ENCODE measurements at places on chromosomes 7 and 10.

GRCh38 chr7:101555269-101555920, 73.7 kb downstream of the MYL10 start:
- DNase-seq, result no peak

- no peak for DNase-seq
Observed at GRCh38 chr10:36608866-36609265, 516.5 kb upstream of the ANKRD30A start.

DNA sequence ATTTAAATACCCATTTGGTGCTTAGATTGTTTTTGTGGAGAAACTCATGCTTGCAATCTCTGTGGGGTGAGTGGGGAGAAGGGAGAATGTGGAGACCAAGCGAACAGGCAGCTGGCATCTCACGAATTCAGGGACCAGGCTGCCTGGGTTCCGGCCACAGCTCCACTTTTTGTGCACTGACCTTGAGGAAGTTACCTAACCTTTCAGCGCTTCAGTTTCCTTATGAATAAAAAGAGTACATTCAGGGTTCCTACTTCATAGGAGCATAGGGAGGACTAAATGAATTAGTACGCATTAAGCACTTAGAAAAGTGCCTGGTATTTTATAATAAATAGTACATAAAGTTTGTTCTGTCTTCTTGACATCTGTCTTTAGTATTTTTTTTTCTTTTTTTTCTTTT, 72.5 kb downstream of the PRTFDC1 start:
- DNase-seq, result no peak

DNA sequence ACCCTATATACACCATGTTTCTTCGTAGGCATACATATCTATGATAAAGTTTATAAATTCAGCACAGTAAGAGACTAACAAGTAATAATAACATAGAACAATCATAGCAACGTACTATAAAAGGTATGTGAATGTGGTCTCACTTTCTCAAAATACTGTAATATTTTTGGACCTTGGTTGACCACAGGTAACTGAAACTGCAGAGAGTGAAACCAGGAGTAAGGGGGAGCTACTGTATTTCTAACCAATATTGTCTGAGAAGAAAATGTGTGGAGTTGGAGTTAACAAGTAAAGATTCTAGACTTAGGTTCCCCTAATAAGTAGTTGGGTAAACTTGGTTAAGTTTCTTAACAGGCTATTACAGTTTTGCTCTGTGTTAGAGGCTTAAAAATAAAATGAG, 72.1 kb downstream of the GNAI1 start:
- no peak for DNase-seq

- DNase-seq, result no peak
Observed at GRCh38 chr7:154412105-154412504, 359.9 kb downstream of the DPP6 start.

DNA sequence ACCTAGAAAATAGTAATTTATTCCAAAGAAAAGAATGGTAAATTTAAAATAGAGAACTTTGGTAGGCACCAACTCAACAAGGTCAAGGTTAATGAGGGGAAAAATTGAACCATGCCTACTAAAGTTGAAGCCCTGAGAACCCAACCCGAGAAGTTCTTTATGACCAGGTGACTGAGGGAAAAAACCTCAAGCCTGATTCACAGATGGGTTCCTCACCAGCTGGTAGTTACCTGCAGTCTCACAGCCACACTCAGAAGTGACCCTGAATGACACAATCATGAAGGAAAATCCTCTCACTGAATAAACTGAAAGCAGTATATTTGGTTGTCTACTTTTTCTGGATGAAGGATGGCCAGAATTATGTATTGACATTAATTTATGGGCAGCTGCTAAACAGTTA, 7.0 kb downstream of the C10orf67 start:
- DNase-seq, result no peak

DNA sequence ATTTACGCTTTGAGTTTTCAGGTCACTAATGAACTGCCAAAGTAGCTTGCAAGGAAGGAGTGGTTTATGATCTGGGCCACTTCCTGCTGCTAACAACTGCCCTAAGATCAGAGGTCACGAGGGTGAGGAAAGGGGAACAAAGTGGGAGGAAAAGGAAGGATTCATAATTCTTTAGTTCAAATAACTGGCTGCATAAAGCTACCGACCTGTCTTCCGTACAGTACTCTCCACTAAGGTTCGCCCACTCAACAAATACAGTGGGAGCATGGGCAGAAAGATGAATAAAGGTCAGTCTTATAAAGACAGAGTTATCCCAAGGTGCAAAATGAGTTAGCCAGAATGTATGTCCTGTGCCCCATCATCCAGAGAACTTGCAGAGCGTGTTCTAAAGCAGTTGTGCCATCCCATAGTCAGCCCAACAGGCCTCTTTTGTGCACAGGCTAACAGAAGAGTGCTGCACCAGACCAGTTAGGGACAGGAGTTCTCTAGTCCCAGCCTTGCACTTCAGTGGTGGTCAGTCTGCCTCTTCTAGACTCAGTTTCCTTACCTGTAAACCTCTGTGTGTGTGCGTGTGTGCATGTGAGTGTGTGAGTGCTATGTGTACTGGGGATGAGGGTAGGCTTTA, 65.9 kb downstream of the CREB3L2 start:
- no peak for DNase-seq

GRCh38 chr10:77077316-77077945, 560.2 kb downstream of the KCNMA1 start:
- no peak for DNase-seq

DNA sequence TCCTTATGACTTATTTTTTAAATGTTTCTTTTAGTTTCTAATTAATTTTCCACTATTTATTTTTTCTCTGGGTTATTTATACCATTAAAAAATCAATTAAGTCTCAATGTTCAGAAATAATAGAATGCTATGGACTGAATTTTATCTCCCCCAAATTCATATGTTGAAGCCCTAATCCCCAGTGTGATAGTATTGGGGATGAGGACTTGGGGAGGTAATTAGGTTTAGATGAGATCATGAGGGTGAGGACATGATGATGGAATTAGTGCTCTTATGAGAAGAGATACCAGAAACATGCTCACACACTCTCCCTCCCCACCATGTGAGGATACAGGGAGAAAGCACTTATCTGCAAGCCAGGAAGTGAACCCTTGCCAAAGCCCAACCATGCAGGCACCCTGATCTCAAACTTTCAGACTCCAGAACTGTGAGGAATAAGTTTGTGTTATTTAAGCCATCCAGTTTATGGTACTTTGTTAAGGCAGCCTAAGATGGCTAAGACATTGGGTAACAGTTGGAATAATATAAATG, 202.6 kb downstream of the MDFIC start:
- DNase-seq, result no peak

DNA sequence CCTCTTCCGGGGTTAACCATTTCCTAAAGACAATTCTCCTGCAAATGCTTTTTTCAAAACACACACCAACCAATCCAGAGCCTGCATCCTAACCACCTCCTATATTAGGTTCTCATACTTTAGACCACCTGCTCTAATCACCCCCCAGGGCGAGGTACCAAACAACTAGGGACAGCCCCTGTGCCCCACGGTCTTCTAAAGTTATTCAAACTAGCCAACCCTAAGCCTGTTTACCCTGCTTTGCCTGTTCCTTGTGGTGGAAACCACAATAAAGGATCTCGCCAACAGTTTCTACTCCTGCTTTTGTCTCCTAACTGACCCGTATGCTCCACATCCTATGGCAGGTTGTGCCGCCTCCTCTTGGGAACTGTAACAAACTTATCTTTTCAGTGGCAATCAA, 21.1 kb downstream of the SP4 start:
- no peak for DNase-seq

- no peak for DNase-seq
Observed at GRCh38 chr10:84097787-84098353, 41.4 kb upstream of the GHITM start.

DNA sequence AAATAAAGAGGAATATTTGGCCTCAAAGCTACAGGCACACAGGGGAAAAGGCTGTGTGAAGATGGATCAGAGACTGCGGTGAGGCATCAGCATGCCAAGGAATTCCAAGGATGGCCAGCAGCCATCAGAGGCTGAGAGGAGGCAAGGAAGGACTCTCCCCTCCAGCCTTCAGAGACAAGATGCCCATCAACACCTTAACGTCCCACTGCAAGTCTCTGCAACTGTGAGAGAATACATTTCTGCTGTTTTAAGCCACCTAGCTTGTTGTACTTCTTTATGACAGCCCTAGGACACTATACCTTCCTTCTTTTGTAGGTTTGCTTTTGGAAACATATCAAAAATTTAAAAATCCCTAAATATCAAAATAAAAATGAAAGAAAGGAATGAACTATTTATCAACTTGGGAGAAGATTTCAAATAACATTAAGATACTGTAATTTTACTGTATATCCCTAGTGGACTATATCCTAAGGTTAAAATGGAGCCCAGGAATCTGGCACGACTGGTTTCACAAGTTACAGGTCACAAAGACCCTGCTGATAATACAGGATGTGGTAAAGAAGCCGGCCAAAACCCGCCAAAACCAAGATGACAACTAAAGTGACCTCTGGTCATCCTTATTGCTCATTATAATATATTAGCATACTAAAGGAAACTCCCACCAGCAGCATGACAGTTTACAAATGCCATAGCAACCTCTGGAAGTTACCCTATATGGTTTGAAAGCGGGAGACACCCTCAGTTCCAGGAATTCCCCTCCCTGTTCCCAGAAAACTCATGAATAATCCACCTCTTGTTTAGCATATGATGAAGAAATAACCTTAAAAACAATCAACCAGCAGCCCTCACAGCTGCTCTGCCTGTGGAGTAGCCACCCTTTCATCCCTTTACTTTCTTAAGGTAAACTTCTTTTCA, 185.2 kb downstream of the AVL9 start:
- DNase-seq, result no peak

DNA sequence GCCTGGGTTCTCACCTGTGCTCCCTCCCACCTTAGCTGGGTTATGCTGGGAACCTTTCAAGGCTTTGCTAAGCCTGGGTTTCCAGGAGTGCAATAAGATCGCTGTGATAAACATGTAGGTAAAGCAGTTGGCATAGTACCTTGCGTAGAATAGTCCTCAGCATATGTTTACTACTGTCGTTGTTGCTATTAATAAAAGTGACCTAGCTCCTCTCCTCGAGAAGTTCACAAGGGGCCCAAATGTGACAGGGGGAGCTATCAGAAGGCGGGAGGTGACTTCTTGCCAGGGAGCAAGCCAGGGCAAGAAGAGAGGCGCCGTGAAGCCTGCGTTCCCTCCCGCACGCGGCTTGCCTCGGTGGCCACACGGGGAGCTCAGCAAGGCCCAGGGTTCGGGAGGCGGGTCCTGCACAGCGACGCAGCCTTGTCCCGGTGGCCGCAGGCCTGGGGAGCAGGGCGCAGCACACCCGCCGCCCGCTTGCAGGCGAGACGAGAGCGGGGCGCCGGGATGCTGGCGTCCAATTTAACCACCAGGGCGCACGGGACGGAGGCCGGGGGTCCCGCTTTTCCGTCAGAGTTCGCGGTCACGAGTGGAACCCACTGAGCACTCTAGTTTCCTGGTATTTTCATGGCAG, 106.2 kb downstream of the SNX10 start:
- no peak for DNase-seq

DNA sequence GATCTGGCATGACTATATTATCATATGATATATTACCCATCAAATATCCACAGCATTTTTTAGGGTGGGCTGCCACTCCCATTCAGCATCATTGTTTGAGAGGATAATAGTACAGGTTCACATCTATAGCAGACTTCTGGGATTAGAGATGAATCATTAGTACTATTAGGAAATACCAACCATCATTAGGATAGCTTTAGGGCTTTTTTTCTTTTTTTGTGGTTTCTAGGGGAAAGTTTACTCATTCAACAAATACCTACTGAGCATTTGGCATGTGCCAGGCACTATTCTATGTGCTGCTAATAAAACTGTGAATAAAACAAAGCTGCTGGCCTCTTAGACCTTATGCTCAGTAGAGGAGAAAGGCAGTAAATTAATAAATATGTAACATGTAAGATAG, 40.6 kb downstream of the NHLRC2 start:
- DNase-seq, result no peak

- DNase-seq, result no peak
Observed at GRCh38 chr10:95987685-95988426, 55.5 kb upstream of the CCNJ start.

DNA sequence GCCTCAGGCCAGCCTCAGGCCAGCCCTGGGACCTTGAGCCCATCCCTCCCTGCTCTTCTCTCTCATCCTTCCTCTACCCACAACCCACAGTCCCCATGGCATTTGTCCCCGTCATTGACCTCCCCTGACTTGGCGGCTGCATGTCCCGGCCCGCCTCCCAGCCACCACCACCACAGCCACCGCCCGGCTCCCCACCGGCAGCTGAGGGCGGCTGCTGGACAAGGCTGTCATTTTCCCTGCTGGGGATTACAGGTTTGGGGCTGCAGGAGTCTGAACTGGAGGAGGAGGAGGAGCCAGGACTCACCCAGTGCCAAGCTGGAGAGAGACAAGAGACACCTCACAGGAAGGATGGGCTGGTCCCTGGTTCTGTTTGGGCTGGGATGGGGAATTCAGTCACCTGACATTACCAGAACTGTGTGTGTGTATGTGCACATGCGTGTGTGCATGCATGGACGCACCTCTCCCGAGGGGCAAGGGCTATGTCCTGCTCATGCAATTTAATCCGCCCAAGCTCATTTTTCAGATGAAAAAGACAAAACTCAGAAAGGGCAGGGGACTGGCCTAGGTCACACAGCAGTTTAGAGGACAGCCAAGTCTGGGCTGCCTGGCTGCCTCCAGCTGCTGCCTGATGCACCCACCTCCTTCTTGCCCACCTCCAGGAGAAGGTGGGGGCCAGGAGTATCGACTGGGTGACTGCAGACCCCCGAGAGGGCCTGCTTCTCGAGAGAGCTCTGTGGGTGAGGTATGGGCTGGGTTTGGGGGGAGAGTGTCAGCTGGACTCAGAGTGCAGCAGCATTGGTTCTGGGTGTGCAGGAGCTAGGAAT, 113.1 kb downstream of the ZMIZ1 start:
- DNase-seq, result no peak

DNA sequence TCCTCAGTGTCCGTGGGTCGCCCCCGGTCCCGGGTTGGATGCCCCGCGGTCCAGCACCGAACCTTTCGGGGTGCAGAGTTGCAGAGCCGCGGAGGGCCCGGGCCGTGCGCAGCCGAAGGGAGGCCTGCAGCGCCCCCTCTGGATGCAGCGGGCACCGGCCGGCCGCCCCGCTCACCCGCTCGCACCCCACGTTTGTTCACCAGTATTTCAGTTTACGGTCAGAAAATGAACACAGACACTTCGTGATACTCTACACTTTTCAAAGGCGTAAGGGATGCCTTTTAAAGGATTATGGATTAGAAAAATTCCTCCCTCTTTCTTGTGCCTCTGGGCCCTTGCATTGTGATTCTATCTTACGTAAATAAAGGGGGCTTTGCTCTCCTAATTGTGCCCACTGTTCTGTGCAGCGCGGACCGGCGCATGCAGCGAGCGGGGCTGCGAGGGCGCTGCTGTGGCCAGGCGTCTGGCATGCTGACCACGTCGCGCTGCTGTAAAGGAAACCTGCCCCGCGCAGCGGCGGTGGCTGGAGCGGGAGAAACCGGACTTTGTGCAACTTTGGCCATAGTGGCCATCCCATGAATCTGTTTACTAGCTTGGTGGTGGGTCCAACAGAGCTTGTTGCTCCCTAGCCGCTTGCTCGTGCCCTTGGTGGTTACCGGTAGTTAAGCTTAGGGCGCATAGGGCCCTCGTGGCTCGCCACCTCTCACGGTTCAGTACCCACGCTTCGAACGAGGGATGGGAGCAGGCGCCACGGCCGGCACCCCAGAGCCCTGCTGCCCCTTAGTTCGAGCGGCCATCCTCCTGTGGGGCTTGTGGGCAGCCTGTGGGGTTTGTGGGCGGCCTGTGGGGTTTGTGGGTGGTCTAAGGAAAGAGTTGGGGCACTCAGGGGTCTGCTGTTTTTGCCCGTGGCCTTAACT, 739 bp upstream of the MEST start:
- no peak for DNase-seq

- DNase-seq, result no peak
Observed at GRCh38 chr10:100528921-100529474, 673 bp downstream of the NDUFB8 start.
